ENCODE measurements at places on chromosomes 11 and 22.
A peak's percentile ranks its signal among the peaks of the same experiment; 100 is the strongest.

DNA sequence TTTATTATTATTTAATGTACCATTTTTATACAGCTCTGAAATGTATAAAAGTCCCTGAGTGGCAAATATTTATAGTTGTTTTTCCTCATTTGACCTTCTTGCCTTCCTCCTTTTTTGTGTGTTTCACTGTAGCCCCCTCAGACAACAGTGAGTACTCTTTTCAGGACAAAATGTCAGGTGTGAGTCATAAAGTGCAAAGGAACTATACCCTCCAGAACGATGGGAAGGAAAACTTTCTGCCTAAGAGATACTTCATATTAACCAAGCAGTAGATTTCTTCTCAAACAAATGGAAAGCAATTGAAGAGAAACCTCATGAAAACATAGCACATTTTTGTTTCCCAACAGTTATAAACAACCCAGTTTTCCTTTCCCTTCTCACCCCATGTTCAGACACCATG is 16.1 kb upstream of the MS4A7 start:
- DNase-seq, result no peak

- DNase-seq, result no peak
Observed at GRCh38 chr11:14320020-14320419, 39.0 kb downstream of the RRAS2 start.

GRCh38 chr11:73019449-73019848 is 122.7 kb downstream of the FCHSD2 start:
- DNase-seq, result no peak

- DNase-seq, result no peak
Observed at GRCh38 chr11:59801160-59801706, 9.3 kb downstream of the MRPL16 start.

DNA sequence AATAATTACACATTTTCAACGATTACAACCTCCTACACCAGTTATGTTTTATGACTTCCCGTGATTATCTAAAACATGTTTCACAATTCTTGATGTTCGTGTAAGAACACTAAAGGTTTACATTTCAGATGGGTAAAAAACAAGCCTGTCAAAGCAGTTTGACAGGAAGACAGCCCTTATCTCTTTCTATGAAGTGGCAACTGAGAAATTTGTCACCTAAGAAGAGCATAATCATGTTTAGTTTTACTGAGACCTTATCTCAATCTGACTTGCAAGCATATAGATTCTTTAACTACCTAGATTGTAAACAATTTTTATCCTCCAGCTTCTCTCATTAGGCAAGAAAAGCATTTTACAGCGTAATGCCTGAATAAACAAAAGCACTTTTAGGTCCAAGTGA is 218.4 kb upstream of the ZBED5 start:
- no peak for DNase-seq

DNA sequence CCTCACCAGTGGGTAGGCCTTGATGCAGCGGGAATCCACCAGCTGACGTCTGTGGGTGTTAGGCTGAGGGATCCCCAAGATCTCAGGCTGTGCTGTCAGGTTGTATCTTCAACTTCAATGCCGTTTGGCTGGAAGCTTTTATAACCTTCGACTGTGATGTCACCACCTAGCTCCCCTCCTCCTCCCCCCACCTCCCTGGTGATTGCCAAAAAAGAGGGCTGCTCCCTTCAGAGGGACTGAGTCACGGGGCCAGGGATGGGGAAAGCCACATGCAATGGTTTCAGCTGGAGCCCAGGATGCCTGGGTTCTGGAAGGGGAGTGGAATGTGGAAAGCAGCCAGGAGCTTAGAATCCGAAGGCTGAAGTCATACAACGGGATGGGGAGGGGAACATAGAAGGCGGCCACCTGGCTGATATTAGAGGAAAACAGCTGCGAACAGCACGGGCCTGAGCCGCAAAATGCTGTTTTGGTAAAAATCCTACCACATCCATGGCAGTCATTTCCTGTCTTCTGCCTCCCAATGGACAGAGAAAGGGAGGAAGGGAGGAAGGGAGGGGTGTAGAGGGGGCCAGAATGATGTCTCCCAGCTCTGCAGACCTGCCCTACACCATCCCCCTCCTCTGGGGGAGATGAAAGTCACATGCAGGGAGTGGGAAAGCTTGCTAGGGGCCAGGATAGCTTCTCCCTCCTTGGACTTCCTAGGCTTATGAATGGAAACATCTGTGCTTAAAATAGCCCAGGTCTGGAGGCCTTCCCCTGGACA is at the start of gene LRRN4CL:
Gene LRRN4CL (minus strand): TSS at position 110 of the 763 bp plus-strand sequence. CDS start 1,022 bp downstream, outside the sequence.
- no peak for DNase-seq

- peak; percentile 80 for DNase-seq
Observed at GRCh38 chr11:2744166-2744565, 44.4 kb upstream of the KCNQ1OT1 start.

DNA sequence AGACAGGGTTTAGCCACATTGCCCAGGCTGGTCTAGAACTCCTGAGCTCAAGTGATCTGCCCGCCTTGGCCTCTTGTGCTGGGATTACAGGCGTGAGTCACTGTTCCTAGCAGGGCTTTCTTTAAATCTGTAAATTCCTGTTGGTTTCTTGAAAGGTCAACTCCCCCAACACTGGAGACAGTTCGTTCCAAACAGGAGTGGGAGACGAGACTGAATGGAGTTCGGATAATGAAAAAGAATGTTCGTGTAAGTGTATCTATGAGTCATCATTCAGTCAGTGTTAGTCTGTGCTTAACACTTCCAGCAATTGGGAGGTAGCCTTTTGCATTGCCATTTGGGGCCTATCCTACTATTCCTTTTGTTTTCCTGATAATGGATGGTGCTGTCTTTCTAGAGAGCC is 10.0 kb upstream of the BACE1-AS start:
- DNase-seq, result no peak

DNA sequence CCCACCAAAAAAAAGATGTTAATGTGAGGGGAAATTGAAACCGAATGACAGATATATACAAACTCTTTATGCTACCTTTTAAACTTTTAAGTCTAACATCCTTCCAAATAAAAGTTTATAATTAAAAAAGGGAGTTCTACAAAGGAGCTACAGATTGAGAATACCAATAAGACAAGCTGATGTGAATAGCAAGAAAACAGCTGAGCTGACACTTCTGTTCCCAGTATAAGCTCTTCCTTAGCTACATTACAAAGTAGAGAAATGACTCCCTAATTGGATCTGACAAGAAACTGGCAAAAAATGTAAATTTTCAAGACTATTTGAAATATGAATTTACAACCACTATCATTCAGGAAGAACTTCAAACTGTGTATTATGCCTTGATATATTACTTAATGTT is 294.6 kb upstream of the SYN3 start:
- no peak for DNase-seq

DNA sequence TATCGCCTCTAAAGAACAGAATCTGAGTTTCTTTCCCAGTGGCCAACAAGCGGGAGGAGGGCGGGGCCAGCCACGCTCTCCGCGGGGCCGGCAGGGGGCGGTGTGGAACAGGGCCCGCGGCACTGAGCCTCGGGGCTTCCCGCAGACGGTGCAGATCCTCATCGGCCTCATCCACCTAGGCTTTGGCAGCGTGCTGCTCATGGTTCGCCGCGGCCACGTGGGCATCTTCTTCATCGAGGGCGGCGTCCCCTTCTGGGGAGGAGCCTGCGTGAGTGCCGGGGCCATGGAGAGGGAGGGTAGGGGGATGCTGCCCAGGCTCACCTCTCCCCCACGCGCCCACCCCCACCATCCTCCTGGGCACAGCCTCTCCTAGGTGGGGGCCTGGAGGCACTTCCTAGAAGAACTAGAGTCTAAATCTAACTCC is 10.7 kb downstream of the MS4A15 start:
- no peak for DNase-seq

DNA sequence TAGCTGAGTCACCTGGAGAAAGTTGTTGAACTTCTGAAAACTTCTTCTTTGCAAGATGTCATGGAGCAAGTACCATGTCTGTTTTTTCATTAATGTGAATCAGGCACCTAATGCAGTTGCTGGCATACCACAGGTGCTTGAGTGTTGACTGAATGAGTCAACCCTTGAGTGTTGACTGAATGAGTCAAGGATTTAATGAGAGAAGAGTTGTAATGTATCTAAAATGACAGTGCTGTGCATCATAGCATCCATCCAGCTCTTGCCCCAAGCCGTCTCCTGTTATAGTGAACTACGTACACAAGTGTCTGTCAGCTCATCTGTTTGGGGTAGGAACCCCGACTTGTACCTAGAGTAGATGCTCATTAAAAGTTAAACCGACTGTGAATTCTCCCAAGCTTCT is 93.1 kb downstream of the CWC15 start:
- DNase-seq, result no peak

DNA sequence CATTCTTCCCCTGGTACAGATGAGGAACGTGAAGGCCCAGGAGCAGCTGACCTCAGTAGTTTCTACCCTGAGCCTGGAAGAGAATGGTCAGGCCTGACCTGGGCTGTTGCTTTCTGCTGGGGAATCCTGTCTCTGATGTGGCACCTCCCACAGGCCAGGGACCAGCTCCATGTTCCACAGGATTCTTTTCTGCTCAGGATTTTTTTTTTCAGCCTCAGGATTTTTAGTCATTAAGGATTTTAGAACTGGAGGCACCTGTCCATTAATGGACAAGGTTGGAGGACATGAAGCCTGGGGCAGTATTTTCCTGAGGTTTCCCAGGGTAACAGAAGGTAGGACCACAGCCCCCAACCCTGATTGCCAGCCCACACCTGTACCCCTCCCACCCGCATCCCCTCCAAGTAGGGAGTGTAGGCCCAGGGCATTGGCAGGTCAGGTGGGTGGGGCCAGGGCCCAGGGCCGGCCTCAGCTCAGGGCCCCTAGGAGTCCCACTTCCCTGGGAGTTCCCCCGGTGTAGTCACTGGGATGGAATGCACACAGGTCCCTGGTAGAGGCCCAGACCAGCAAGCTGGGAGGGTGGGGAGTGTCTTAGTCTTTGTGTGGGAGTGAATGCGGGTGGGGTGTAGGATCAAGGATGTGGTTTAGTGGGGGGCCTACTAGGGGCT is 16.1 kb downstream of the BIK start:
- no peak for DNase-seq

GRCh38 chr11:94876222-94876621 is 97.1 kb downstream of the CWC15 start:
- DNase-seq, result no peak

DNA sequence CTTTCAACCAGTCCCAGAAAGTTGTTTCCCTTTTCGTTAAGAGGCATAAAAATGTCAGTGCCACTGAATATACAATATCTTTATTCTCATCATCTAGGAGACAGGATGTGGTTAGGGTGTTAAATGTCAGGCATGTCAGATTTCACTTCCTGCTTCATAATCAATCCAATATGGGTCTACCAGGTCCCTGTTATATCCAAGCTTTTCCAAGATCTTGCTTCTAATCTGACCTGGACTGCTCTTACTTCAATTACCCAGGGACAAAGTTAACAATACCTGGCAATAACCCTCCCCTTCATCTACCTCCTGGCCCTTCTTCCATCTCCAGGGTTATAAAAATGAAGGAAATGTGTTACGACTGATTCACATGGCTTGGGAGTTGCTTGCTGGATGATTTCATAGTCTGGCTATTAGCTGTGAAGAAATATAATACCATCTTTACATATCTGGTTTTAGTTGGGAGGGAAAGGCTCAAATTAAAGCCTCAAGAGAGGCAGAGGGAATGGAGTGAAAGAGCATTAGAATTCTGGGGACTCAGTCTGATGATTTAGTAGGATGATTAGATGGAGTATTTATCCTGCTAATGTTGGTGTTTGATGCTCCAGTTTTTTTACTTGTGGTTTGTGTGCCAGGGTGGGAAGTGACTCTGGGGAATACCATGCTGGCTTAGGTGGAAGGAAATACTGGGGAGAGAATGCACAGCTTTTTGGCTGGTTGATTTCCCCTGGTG is 534.3 kb downstream of the ETS1 start:
- no peak for DNase-seq

- peak; percentile 20 for DNase-seq
Observed at GRCh38 chr11:64924910-64925284, 408 bp downstream of the PPP2R5B start.

GRCh38 chr11:61446211-61446651 is 16.3 kb downstream of the SDHAF2 start:
- peak; percentile 86 for DNase-seq

DNA sequence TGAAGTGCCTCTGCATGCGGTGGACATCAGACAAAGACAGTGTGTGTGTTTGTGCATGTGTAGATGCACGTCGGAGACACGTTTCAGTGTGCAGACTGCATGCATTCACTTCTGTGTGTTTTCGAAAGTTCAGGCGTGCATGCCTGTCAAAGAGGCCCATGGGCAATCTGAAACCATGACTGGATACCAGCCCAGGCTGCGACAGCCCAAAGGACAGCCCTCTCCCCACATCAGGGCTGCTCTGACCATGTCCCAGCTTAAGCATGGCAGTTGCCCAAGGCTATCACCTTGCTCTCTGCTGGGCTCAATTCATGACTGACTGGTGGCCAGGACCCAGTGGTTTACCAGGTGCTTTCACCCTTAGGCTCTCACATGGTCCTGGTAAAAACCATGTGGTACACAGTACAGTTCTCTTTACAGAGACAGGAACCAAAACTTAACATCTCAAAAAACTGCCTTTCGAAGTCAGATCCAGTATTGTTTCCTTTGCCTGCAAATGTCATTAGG is 423.7 kb upstream of the CADM1 start:
- DNase-seq, result no peak

DNA sequence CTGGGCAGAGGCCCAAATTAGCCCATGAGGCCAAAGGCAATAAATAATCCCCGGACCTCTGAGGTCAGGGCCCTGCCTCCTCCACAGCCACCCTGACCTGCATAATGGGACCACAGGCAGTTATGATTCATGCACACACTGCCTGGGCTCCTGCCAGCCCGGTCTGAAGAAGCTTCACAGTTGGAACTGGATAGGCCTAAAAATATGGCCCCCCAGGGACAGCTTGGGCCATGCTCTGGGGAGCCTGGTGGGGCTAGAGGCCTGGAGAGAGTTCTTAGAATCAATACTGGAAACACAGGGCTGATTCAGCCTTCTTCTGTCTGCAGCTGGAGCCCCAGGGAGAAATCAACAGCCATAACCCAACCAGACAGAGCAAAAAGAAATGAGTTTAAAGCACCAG is 112.8 kb upstream of the CADM1 start:
- DNase-seq, result no peak

- peak; percentile 97 for DNase-seq
Observed at GRCh38 chr11:71928737-71929443, at the start of gene RNF121. Gene RNF121, plus strand, starts transcription at chr11:71929046. Its CDS starts 16 bp downstream, at chr11:71929062.

DNA sequence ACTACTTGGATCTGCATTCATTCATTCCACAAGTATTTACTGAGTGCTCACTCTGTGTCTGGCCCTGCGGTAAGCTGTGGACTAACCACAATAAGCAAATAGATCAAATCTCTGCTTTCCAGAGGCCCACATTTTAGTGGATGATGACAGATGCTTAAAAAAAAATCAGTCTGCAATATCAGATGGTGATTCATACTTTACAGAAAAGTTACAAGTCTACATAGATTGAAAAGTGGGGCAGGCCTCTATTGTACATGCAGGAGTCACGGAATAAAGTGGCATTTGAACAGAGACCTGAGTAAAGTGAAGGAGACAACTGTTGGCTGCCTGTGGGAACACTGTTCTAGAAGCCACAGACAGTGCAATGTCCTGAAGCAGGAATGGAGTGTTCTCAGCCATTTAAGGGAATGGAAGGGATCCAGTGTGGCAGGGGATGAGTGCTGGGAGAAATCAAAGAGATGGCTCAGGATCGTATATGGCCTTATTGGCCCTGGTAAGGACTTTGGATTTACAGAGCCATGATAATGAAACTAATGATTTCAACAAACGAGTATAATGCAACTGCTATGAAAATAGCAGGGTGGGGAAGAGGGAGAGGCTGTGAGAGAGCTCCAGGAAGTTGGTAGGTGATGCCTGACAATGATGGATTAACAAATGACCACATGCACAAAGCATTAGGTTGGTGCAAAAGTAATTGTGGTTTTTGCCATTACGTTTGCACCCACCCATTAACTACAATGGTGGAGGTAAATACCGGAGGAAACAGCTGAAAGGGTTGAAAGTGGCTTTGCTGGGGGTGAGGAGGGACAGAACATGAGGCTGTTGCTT is 31.1 kb downstream of the TMEM45B start:
- no peak for DNase-seq

Measured in cerebellar cortex (tissue), 1 donor.